Cerebellar nuclear complex (tissue), 1 donor: ENCODE measurements at places on chromosomes 2 and 18.

DNA sequence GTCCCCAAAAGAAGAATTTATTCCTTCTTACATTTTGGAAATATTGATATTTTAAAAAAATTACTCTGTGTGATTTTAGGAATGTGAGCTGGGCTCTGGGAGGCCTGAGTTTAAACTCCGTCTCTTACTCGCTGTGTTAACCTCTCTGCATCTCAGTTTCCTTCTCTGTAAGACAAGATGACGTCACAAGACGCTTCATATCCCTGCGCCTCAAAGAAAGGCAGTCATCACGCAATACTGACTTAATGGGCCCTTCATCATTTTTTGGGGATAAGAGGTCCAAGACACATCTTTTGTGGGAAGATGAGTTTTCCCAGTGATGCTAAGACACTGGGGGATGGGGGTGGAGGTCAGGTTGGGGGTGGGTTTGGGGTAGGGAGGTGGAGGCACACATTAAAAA lies 320.4 kb downstream of the AFF3 start:
- DNase-seq: no peak

- DNase-seq: no peak
Measured at GRCh38 chr2:45415534-45416123, 195.4 kb downstream of the SRBD1 start.

- DNase-seq: no peak
Measured at GRCh38 chr2:120917886-120918285, 182.2 kb downstream of the GLI2 start.

DNA sequence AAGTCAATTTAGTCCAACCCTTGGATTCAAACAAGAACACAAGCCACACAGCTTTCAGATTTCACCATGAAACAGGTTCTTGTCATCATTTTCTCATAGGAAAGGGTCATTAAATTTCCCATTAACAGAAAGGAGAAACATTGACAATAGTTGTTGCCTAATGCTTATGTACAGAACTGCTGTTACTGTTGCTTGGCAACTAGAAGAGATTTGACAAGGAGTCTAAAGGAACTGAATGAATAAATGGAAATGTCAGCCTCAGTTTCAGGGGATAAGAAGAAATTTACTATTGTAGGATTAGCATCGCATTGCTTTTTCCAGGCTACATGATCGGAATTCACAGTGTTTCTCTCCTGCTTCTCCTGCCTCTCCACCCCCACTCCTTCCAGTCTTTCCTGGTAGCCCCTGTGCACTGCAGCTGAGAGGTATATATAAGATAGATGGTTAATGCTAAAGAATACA lies 90.3 kb downstream of the SPATS2L start:
- DNase-seq: no peak

DNA sequence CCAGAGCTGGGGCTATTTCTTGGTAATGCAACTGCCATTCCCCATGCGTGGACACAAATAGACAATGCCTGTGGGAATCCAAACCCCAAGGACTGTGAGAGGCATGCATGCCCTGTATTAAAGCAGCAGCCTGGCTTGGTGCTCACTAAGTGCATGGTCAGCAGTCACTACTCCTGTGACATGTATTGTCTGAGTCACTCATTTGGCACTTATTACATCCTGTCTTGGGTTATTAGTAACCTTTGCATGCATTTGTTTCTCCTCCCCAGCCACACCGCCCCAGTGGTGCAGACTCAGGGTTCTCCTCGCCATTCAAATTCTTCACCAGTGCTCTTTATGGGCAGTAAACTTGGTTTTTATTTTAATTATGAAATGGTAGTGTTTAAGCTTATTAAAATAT lies 30.2 kb downstream of the PRKCE start:
- no peak for DNase-seq

DNA sequence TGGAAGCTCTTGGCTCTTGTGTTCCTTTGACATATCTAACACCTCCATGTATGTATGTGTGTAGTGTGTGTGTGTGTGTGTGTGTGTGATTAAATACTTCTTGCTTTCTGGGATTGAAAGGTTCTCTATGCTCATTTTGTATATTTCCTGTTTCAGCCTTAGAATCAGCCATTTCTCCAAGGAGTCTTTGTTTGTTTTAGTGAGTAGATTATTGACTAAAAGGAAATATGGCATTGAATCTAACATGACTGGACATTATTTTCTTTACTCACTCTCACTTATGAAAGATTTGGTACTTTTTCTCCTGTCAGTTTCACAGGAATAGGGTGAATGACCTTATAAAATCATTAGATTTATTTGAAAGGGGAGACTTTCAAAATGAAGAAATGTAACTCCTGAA lies 413.8 kb upstream of the SLC14A2 start:
- DNase-seq: no peak

GRCh38 chr2:119255760-119256581 lies 32.3 kb downstream of the STEAP3 start:
- DNase-seq: no peak

DNA sequence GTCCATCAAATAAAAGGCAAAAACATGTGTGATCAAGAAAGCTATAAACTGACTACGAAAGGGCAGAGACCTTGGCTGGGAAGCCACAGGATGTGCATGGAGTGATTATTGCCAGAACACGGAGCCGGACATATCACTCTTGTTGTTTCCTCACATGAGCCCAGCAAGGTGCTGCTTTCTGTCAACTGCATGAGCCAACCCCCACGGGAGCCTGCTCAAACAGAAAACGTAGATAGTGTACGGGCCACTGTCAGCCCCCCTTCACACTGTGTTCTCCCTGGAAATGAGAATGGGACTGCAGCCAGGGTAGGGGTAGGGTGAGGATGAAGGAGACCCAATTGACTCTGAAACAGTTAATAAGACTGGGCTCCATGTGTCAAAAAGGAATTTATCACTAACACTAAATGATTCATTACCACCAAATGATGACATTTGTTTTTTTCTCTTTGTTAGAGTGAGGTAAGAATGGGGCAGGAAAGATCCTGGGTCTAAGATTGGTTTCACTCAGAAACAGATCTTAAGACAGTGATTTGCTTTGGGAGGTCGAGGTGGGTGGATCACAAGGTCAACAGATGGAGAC lies 235.8 kb downstream of the MREG start:
- no peak for DNase-seq

- DNase-seq: no peak
Measured at GRCh38 chr18:31533236-31533635, 35.3 kb downstream of the DSG2 start.

DNA sequence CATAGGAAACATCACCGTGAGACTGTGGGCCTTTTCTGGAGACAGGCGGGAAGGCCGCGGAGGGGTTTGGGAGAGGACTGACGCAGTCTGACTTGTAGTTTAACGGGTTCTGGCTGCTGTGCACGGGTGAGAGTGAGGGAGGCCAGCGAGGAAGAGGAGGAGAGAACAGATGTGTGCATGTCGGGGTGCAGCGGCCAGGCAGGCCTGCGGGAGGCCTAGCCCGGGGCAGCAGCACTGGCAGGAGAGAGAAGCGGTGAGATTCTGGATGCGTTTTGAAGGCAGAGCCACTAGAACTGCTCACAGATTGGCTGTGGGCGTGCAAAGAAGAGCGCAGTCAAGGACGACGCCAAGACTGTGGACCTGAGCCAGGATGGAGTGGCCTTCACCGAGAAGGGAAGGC lies 53.9 kb downstream of the PTGR3 start:
- no peak for DNase-seq

DNA sequence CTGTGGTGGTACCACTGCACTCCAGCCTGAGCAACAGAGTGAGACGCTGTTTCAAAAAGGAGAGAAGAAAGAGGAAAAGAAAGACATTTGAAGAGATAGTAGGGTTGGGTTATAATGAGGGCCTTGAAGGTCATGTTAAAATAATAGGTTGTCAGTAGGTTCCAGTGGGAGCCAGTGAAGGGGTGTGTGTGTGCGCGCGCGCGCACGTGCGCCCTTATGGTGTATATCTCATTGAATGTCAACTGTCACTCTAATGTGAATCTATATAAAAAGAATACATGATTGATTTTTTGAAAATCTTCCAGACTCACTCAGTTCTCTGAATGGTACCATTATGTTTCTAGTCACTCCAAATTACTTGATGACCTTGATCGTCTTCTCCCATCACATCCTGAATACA lies 9.1 kb downstream of the ZCCHC2 start:
- DNase-seq: no peak

DNA sequence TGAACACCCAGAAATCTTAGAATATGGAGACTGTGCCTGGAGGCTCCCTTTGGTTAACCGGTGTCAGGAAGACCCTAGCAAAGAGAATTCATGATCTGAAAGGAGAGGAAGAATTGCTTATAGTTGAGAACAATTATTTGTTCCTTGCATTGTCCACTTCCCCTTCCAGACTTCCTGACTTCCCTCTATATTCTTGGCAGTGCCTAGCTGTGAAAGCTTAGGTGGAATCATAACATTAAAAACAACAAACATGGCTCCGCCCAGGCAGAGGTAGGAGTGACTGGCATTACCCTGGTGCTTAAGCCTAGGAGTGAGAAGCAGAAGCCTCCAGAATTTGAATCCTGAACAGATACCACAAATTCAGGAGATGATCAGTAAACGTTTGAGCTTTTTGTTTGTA lies 1.9 kb downstream of the TTL start:
- DNase-seq: no peak

DNA sequence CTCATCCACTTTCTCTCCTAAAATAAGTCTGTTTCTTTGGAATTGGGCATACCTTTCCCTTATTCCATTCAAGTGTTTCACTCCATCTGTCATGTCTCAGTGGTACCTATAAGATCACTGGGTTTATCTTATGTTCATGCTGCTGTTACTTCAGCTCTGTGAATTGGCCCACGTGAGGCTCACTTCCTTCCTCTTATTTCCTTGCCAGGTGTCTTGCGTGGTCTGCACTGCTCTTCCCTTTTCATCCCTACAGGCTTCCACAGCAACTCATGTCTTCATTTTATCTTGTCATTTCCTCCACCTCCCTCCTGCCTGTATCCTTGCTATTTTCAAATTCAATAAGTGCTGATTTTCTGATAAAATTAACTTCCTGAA lies 159.1 kb upstream of the ALPP start:
- DNase-seq: no peak

DNA sequence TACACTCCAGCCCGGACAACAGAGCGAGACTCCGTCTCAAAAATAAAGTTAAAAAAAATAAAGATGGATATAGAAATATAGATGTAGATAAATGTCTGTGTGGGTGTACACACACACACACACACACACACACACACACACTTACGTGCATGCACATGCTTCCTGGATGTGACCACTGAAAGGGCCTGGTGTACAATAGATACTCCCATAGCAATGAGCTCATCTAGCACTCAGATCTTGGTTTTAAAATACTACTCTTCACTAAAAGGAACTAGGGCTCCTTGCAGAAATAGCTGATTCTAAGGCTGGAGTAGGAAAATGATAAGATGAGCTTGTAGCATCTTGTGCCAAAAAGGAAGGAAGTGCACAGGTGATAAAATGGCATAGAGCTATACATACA lies 39.1 kb downstream of the ROCK2 start:
- DNase-seq: no peak

DNA sequence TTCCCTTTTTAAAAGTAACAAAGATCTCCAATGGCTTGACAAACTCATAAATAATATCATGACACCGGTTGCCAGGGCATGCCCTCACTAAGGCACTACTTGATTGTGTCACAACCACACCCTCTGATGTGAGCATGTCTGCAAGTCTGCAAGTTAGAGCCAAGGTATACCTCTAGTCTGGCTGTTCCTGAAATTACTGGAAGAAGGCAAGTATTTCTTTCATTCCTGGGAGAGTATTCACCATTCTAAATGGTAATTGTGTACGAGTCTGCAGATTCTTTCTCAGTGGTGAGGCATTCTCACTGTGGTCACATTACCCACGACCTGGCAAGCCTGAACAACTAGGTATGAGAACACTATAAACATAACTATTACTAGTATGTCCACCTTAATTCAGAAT lies 25.7 kb upstream of the RNU4ATAC start:
- no peak for DNase-seq

GRCh38 chr2:232363784-232364615 lies 14.6 kb upstream of the ALPP start:
- DNase-seq: no peak

GRCh38 chr2:37156071-37156856 lies 516 bp downstream of the EIF2AK2 start:
- DNase-seq: no peak

- no peak for DNase-seq
Measured at GRCh38 chr18:45589356-45590035, 25.8 kb upstream of the SLC14A2 start.

DNA sequence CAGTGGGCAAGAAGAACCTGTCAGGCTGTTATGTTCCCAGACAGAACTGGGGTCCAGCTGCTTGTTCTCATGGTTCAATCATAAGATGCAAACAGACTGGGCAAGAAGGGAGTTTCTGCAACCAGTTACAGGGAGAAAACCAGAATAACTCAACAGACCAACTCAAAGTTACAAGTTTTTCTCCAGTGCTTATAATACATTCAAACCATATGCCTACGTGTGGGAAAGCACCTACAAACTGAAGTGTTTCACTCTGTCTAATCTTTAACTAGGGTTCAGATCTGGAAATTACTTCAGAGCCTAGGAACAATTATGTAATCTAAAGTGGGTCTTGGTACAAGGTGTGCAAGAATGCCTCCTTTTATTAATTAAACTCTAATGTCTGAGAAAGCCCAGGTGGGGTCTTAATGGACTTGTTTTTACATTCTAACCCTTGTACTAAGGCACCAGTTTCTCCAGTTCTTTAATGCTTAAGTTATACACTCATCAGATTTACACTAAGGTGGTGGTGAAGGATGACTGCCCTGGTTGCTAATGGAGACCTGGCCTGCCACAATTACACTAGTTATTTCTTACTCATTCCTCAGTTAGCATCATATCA lies 951.9 kb downstream of the TSN start:
- DNase-seq: no peak

DNA sequence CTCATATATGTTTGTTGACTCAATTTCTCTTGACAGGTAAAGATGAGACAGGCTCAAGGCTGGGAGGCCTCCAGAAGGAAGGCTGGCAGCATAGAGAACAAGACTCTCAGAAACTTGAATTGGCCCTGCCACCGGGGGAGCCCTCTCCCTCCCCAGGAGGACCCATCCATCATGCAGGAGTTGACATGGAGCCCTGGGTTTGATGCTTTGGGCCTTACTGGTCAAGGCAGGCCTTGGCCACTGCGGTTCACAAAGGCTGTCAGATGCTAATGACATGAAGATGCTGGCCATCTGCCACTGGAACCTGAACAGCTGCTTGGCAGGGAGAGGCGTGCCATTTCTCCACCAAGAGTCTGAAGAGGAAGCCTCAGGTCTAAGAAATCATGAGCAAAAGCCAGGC lies 193.6 kb downstream of the MTCL1 start:
- DNase-seq: no peak
